ENCODE measurements at places on chromosomes 16 and 17.

DNA sequence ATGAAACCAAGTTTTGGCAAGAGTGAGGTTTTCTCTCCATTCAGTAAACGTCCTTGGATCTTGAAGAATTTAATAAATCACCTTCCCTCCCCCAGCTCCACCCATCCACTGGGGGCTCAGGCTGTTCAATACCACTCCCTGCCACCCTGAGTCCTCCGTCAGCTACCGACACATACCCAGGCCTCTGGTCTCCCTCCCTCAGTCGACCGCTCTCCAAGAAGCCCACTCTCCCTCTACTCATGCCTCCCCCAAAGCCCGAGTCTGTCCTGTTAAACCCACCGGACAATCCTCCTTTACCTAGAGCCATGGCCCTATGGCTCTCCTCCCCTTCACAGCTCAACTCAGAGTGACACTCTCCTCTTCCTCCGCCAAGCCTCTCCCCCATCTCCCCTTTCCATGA is 19.7 kb upstream of the SLC4A1 start:
- DNase-seq, result no peak

GRCh38 chr16:11792410-11793241 is 4.4 kb downstream of the ZC3H7A start:
- no peak for DNase-seq

- no peak for DNase-seq
Measured at GRCh38 chr17:17019430-17019762, 22.9 kb upstream of the MPRIP start.

DNA sequence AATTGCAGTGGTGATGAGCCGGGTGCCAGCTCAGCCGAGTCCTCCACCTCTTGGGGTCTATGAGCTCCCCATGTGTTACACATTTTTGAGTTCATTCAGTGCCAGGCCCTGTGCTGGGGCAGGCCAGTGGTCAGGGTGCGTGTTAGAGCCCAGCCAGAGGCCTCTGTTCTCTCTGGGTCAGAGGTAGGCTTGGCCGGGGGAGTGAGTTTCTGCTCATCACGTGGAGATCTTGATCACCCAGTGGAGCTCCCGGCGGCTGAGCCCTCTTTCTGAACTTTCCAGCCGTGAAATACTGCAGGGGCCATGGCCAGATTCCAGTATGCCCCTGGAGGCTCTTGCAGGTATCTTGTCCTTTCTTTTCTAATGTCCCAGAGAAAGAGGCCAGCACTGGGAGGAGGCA is 93.0 kb downstream of the RAP1GAP2 start:
- no peak for DNase-seq
